ENCODE measurements at places on chromosomes 3 and 15.

DNA sequence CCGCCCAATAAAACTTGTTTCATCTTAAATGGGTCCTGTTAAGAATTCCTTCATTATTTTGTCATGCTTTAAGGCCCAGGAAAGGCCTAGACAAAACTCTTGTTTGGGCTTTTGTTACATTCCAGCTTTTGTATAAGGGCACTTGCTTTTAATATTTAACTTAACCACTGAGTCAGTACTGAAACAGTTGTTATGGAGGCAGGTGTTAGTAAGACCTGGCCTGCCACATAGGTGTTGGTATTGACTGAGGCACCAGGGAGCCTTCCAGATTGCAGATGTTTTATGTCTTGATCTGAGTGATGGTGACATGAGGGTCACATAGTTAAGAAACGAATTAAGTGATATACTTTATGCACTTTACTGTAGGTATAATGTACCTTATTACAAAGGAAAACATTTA, 274.9 kb upstream of the TGFBR2 start:
- DNase-seq, result no peak

- no peak for DNase-seq
Measured at GRCh38 chr15:29056839-29057450, 171.2 kb downstream of the APBA2 start.

DNA sequence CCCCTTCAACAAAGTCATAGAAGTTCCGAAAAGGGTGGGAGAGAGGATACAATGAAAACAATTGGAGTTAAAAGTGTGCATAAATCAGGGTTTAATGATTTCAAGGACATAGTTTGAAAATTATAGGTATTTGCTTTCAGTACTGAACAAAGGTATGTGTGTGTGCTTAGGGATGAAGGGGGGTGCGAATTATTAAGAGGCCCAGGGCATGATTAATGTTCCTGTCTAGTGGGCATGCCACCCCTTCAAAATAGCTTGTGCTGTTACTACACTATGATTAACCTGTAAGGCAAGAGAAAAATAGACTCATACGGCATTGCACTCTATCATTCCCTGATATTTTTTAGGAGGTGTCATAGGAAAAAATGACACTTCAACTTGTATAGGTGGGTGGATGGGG, 731.6 kb downstream of the NAALADL2 start:
- DNase-seq, result no peak

DNA sequence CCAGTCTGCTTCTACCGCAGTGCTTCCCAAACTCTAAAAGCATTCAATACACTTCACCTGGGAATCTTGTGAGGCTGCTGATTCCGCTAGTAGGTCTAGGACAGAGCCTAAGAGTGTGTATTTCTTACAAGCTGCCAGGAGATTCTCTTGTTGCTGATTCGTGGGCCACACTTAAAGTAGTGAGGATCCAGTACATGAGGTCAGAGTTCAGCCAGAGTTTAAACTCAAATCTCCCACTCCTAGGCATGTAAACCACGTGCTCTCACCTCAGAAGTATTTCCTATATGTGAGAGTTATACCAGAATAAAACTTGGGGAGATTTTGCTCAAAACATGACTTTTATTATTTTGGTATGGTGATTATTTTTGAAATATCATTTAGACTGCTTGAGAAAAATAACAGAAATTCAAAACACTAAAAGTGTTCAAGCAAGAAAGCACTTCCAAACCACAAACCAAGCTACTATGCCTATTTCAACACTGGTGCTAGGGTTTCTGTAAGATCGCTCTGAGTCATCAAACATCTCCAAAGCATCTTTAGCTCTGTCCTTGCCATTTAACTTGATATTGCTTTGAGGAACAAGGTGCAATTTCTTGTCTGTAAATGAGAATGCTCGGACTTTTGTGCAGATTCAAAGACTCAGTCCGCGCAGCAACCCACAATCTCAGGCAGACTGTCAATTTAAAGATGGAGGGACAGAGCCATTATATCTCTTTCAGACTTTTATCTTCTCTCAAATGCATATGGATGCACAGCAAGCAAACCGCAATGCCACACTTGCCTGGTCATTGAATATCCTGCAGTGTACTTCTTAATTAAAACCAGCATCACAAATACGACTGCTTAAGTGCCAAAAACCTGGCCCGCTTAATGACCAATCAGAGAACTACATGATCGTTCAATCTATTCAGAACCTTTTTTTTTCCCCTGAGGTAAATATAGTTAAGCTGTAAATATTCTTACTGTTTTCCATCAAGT, 59.8 kb downstream of the AGTR1 start:
- DNase-seq, result no peak

- no peak for DNase-seq
Measured at GRCh38 chr3:98963546-98963945, 62.1 kb upstream of the DCBLD2 start.
